Lower leg skin (tissue), 4 donors: ENCODE measurements at places on chromosomes 6 and 20. TPM values are rescaled to one million over a fixed set of nuclear protein-coding genes. Genes with fewer than 3 reads are reported as not detected.

DNA sequence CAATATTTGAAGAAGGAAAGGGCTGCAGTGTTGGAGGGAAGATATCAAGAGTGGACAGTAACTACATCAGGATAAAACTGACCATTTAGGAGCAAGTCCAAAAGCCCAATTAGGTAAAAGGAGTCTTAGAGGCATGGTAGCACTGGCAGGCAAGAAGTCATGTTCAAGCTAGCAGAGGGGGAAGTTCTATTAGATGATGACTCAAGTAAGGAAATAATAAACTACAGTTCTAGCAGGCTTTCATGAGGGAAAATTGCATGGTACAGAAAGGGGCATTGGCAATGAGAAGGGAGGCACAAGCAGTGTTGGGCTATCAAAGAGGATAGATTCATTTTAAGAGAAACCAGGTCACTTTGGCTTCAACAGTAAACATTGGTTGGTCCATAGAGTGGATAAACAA, 156.1 kb upstream of the PTPRK start:
- DNase-seq = no peak

DNA sequence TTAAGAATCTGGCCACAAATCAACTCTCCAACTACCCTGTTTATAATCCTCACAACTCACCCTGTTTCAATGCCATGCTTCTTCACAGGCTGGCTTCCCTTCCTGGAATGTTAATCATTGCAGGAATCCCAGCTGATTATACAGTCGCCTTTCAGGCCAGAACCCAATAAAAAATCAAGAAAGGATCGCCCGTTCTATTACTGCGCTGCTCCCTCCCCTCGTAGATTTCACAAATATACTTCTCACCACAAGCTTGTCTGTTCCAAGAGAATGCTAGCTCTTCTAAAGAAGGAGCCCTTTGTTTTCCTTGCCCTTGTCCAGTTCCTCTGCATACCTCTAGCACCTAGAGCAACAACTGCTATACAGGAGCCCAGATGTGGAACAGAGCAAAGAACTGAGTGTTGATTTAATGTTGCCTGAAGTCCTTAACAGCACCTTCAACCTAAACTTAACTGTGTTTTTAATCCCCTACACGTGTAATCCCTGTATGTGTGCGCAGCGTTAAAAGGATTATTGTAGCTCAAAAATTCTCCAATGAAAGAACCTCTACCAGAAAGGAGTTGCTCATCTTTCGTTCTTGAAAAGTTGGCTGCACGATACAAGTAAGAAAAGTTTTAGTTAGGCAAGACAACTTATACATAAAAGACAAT, 988 bp downstream of the ECHDC1 start:
- DNase-seq = no peak

DNA sequence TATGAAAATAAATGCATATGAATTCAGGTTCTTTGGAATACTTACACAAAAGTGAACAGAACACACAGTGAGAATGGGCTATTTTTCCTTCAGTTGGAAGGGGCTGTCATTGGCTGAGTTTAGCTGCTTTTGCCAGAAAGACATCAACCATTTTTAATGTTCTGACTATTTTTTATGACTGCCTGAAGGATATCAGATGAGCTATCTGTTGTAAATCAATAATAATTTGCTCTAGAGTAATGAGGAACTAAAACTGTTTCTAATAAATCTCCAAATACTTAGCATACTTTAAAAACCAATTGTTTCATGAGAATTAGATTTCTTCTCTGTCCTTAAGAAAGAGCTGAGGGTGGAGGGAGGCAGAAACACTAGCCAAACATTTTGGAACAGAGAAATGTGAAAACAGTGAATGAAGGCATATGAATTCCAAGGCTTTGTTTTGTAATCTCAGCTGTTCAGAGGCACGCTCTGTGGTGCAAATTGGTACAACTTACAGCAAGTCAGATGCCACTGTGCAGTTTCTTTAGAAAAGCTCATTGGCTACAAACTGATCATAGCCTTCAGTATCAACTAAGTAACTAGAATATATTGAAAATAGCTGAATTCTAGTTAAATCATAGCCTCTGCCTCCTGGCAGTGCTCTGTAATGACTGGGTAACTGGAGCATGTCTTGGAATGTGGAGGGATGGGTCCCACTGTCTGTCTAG, 228.9 kb upstream of the JAG1 start:
- no peak for DNase-seq

- no peak for DNase-seq
Measured at GRCh38 chr6:168985705-168986104, 267.9 kb downstream of the THBS2 start.

DNA sequence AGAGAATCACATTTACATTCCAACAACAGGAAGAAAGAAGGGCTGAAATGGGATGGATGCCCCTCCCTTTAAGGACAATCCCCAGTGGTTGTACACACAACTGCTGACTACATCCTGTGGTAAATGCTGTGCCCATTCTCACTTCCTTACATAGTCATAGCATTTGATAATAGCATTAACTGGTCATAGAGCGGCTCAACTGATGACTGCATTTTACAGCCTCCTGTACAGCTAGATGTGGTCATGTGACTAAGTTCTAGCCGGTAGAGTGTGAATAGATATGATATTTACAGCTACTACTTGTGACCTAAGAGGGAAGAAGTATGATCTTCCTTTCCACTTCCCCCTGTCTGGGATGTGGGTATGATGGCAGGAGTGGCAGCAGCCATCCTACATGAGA, 24.7 kb downstream of the KCNK17 start:
- no peak for DNase-seq

- DNase-seq = no peak
Measured at GRCh38 chr6:95230071-95230740, 347.1 kb upstream of the MANEA start.

Gene FAM209B
- total RNA-seq = not detected

Gene SNX21
- 159 TPM for total RNA-seq

DNA sequence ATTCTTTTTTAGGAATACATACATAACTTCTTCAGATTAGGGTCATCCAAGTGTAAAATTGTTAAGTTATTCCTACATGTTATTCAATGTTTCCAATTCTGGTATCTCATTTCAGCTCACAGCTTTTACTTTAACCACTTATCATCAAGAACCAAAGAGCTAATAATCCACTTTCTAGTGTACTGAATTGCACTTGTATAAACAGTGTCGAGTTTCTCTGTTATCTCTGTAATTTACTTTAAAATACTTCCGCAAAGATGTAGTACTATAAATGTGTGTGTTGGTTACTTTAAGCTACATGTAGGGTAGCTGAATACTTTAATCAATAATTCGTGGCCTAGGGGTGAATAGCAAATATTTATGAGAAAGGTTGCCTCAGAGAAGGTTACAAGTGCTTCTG, 8.8 kb upstream of the GJA1 start:
- DNase-seq = no peak

Gene ADGRB3
- 0.30 TPM for total RNA-seq

GRCh38 chr6:91852252-91852651, 1265.4 kb upstream of the MAP3K7 start:
- DNase-seq = no peak

DNA sequence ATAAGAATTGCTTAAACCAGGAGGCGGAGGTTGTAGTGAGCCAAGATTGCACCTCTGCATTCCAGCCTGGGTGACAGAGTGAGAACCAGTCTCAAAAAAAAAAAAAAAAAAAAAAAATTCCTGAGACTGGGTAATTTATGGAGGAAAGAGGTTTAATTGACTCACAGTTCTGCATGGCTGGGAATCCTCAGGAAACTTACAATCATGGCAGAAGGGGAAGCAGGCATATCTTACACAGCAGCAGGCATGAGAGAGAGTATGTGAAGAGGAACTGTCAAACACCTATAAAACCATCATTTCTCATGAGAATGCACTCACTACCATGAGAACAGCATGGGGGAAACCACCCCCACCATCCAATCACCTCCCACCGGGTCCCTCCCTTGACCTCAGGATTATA, 1.8 kb upstream of the FKBP1A start:
- no peak for DNase-seq

Gene DEFB132
- total RNA-seq = not detected

DNA sequence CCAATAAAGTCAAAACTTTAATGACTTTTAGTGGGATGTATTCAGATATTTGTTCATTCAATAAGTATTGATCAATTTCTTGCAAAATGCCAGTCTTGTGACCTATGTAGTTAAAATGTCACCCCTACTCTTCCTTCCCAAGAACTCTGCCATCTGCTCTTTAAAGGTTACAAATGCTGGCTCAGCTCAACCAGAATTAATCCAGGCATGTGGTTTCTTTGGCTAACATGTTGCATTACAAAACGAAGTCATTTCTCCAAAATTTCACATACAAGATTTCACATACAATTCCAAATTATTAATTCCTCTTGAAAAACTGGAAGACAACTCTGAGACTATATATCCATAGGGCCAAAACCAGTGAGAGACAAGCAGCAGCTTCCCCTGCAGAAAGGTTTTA, 395.7 kb downstream of the PRKN start:
- no peak for DNase-seq

Gene INSM1
- total RNA-seq = 0.19 TPM

DNA sequence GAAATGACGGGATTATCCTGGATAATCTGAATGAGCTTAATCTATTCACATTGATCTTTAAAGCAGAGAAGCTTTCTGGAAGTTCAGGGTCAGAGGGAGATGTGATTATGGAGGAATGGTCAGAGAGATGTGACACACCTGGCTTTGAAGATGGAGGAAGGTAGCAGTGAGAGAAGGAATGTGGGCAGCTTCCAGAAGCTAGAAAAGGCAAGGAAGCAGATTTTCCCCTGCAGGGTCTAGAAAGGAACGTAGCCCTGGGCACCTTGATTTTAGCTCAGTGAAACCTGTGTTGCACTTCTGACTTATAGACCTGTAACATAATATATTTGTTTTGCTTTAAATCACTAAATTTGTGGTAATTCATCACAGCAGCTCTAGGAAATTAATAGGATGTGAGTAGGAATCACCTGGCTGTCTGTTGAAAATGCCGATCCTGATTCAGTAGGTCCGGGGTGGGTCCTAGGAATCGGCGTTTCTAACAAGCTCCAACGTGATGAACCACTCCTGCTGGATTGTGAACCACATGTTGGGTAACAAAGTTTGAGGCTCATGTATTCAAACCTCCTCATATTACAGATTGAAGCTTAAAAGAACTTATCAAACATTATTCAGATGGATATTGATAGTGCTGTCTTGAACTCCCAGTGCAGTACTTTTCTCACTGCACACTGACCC, 157.0 kb downstream of the GJA1 start:
- DNase-seq = no peak

DNA sequence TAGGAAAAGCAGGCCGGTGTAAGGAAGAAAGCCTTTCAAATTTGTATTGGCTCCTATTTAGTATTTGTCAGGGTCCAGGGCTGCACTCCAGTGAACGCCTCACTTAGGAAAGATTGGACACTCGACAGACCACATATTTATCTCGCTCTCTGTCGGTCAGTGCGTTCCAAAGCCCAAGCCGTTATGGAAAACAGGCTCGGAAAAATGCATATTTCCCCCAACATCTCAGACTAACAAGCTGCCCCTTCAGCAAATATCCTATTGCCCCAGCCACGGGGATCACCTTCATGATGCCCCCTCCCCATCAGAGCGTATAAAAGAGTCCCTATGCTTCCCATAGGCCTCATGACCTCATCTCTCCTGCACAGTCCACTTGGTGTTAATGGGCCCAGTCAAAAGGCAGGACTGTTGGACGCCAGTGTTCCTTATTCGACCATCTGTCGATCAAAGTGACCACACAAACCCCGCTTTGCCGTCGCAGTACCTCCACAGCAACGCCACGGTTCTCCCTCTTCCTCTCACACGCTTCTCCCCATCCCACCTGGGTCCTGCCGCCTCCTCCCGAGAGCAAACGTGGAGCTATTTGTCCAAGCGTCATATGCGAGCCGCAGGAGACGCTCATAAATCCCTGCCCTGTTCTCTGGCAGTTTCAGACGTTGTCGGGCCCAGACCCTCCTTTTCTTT, 63.3 kb downstream of the NPEPL1 start:
- peak; percentile 20 for DNase-seq

Gene HSPA12B
- 5.6 TPM for total RNA-seq

DNA sequence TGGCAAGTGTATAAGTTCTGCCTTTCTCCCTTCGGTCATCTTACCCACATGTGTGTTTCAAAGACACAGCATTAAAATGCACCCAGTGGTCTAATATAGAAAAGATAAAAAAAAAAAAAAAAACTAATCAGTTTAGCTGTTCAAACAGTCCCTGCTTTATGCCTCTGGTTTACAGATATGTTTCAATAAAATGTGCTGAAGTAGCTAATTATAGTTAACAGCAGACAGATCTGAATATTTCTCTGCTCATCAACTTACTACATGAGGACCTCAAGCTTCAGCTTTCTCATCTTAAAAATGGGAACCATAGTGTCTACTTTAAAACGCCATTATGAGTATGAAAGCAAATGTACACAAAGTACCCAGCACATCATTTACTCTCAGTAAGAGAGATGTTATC, 280.6 kb upstream of the DEFB112 start:
- no peak for DNase-seq

Gene HLA-DQA1
- total RNA-seq = 8.6 TPM

- no peak for DNase-seq
Measured at GRCh38 chr6:95384988-95385387, 192.3 kb upstream of the MANEA start.

Gene DNAJC5
- 40.6 TPM for total RNA-seq

GRCh38 chr20:61980647-61981583, 84.8 kb downstream of the TAF4 start:
- DNase-seq = no peak

GRCh38 chr6:116595247-116595646, 21.0 kb upstream of the RSPH4A start:
- DNase-seq = no peak

DNA sequence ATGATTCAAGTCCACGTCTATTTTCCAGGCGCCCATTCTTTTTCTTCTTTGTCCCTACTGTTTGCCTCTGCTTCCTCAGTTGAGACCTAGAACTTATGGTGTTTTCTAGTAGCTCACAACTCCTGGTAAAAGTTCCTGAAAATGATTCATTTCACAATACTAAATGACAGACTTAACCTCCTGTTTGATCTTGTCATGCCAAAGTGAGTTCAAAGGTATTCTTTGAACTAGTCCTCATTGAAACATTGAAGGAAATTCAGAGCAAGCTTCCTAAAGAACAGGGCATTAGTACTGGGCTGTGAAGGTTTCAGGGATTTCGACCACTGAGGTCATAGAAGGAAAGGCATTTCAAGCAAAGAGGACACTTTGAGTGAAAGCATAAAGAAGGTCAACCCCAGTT, 132.8 kb downstream of the IBTK start:
- DNase-seq = no peak

DNA sequence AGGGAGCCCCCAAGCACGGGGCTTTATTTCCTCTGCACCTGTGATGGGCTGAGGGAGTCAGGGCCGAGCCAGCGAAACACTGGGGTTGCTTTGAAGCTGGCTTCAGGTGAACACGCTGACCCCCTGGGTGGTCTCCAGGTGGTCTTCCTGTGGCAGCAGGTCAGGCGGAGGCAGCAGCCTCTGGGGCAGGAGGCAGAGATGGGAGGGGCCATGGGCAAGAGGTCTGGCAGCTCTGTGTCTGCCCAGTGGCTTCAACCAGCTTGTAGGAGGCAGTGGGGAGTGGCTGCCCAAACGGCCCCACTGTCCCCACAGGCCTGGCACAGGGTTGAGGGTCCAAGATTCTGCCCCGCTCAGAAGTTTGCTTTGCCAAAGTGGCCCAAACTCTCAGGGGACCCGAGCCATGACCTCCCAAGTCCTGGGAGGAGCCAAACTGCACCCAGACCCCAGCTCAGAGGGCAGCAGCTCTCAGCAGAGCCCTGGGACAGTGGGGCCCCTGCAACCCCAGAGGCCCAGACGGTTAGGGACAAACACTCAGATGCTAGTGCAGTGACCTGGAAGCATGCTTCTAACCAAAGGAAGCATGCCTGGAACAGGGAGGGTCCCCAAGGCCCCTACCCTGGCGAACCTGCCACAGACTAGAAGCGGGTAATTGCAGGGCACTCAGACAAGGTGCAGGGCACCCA, 15.3 kb downstream of the NTSR1 start:
- DNase-seq = no peak

GRCh38 chr20:24676978-24677370, 207.5 kb downstream of the SYNDIG1 start:
- DNase-seq = no peak
